Stimulated activated CD4-positive, alpha-beta T cell treated with anti-CD3 and anti-CD28 coated beads, Interleukin-1b, Interleukin-23, amount 100 ng/mL, for 4 hours (primary cell): ENCODE measurements at places on chromosomes 11 and 22.
A peak's percentile ranks its signal among the peaks of the same experiment; 100 is the strongest.

- DNase-seq = peak; percentile 49
Observed at GRCh38 chr11:235609-235996, 539 bp downstream of the SIRT3 start.

DNA sequence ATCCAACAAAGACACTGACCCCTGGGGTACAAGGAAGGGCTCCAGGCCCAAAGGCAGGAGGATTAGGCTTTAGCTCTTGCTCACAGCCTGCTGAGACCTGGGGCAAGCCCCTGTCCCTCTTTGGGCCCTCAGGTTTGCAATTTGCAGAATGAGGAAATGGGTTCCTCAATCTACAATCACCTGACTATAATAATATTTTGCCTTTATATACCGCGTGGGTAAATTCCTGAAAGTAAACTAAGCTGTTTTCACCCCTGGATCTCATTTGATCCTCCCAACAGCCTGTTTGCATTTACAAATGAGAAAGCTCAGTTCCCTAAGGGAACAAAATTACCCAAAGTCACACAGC, 797 bp downstream of the STARD10 start:
- no peak for DNase-seq

DNA sequence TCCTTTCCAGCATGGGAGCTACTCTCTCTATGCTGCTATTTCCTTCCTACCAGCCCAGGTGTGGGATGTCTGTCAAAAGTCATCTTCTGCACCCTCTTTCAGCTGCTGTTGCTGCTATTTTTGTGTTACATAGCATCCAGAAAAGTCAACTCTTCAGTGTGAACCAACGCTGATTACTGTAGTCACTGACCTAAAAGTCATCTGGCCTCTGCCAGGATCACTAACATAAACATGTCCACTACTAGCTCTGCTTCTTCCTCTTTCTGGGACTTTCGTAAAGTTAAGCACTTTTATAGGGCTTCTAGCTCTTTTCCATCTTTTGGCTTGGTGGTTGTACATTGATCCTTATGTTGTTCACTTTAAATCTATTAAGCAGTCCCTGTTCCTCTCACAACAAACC, 90.2 kb upstream of the CARD18 start:
- DNase-seq = no peak

DNA sequence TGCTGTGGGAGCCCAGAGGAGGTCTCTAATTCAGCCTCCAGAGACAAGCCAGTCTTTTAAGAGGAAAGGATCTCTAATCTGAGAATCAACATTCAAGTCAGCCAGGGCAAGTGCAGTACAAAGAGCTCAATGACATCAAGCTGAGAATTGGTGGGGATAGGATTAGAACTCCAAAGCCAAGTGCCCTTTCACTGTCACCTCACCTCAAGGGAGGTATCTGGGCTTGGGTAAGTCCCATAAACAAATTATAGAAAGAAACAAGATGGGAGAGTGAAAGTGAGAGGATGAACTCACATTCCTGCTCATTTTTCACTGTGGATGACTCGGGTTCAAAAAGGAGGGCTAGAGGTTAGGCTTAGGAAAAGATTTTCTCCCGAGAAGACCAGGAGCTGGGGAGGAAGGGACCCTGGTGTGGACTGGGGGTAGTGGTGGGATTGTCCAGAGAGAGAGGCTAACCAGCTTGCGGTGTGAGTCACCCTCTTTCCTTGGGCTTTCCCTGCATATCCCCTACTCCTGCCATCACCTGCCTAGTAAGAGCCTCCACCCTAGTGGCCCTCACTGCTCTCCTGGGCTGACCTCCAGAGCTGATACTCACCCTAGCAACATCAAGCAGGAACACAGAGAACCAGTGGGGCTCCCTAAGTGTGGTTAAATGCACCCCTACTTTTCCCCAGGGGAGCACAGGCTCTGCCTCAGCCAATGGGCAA, 70.4 kb downstream of the RRM1 start:
- no peak for DNase-seq
